ENCODE measurements at places on chromosomes 3 and 15.

DNA sequence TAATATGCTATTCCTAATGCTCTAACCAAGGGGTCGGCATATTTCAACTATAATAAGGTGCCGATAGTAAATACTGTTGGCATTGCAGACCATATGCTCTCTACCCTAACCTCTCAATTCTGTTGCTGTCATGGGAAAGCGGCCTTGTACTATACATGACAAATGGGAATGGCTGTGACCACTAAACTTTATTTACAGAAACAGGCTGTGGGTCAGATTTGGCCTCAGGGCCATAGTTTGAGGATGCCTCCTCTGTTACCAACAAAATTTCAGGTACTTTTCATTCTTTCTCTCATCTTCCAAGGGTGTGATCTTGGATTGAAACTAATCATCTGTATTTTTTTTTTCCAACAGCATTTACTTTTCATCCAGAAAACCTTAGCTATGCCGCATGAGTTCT, 242.0 kb downstream of the MAGI1 start:
- DNase-seq, result no peak

DNA sequence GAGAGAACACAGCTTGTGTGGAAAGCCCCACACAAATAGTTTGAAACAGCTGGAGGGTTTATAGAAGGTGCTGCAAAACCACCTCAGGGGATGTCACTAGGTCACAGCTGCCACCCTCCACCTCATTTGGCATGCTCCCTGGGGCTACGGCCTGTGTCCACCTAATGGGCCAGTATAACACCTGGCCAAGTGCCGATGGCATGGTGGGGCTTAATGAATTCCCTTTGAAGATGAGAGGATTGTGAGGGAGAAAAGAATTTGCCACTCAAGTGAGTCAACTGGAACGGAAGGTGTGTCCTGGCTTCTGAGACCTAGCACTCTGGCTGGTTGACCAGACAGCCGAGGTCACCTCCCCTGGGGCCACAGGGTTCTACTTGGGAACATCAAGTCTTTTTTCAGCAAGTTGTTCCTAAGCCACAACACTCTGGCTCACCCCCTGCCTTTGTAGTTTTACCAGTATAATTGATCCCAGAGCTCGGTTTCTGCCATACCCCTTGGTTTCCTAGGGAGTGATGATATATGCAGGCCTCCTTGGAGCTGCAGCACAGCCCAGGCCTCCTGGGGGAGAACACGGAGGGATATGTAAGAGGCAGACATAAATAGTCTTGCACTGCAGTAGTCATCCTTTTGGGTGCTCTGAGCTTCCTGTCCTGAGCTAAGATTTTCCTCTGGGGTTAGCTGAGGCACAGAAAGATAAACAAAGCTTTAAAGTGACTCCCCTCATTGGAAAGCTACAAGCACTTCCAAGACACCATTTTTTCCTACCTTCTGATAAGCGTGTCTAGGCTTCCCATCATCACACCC, 178.2 kb upstream of the LPP start:
- DNase-seq, result no peak

- no peak for DNase-seq
Observed at GRCh38 chr3:48388966-48389365, 16.9 kb downstream of the FBXW12 start.

DNA sequence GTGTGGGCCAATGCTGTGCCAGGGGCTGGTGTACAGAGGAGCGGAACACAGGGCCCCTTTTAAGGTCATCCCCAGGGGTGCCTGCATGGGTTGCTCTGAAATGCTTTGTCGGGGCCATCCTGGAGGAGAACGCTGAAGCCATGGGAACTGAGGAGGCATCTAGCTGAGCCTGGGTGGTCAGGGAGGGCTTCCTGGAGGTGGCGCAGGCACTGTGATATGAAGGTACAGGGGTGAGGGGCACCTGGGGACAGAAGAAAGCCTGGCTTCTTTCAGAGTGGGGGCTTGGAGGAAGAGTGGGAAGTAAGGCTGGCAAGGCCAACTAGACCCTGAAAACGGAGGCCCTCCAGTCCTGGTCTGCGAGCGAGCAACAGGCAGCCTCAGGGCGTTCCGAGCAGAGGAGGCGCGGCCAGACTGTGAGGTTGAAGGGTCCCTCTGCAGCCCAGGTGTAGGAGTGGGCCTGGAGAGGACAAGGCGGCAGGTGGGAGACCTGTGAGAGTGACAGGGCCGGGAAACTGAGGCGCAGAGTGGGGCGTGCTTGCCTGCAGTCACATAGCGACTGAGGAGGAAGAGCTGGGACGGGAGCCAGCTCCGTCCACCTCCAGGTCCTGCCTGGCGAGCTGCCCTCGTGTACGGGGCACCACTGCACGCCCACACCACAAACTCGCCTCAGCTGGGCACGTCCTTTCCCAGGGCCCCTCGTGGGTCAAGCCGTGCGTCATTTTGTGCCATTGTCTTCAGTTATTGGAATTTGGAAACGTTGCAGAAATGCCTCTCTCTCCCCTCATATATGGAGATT, 4.1 kb downstream of the FBLN2 start:
- DNase-seq, result no peak

- DNase-seq, result no peak
Observed at GRCh38 chr15:98596885-98597392, 51.4 kb upstream of the IGF1R start.

GRCh38 chr3:155069729-155070128, 10.4 kb upstream of the MME start:
- no peak for DNase-seq

All from mesenteric fat pad (tissue), 1 donor.